Left ventricle myocardium inferior (tissue), 1 donor: ENCODE measurements at places on chromosomes 5 and 9. TPM values are rescaled to one million over a fixed set of nuclear protein-coding genes. Genes with fewer than 3 reads are reported as not detected.

AP3B1 gene
- 22.0 TPM for total RNA-seq

GKAP1 gene
- 22.5 TPM for total RNA-seq

- no peak for DNase-seq
These were observed 48.1 kb downstream of the POC5 start for GRCh38 chr5:75668977-75669689.

DNA sequence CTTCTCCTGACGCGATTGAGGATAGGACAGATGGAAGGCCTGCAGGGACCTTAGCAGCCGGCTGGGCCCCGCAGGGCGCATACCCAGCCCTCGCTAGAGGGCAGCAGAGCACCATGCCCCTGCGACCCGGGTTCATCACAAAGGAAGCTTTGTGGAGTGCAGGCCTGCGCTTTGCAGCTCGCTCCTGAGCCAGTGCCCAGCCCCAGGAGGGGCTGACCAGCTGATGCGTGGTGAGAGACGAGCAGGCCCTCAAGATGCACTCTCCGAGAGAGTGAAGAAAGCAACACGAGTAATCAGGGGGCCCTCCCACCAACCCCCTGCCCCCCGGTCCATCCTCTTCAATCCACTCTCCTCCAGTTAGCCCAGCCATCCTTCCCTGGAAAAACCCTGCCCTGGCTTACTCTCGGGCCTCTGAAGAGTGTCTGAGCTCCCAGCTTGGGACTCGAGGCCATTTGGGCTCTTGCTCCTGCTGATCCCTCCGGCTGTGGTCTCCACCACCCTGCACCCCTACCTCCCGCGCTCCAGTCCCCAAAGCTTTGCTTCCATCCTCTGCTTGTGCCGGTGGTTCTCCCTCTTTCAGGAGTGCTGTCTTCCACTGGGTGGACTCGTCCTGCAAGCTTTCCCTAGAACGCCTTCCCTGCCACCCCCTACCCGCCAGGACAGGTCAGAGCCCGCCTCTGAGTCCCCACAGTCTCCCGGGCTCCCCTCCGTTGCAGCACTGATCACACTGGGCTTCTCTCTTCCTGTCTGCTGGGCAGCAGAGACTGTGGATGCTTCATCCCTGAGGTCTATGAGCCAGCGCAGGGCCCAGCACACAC lies 9.1 kb upstream of the KIF12 start:
- DNase-seq, result peak; percentile 82

C5orf47 gene
- total RNA-seq, result 0.08 TPM

FBXL7 gene
- 27.7 TPM for total RNA-seq

- no peak for DNase-seq
These were observed 32.1 kb downstream of the PROP1 start for GRCh38 chr5:177963966-177964365.

DNA sequence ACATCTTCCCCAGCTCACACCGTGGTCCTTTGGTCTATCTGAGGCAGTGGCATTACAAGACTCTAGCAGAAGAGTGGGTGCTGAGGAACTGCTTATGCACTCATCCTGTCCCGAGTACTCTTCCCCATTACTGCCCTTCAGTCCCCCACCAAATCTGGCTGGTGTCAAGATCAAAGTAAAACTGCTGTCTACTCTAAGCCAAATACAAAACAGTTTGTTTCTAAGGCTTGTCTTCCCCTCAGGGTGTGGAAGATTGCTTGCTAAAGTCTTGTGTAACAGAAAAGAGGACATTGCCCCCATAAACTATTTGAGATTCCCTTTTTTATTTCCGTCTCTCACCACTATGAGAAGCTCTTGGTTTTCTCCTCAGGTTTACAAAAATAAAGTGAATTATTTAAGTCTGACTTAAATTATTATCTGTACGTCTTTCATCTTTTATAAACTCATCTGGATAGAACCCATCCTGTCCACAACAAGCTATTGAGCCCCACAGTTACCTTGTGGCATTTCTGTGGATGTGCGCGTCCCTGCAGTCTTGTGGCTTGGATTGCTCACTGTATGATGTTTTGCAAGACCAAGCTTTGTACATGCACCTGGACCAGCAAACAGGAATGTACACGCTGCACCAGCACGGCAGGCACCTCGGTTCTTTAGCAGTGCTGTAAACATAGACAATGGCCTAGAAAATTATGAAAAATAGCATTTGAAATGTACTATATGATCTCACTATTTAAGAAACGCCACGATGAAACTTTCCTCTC lies 61.0 kb downstream of the CYSTM1 start:
- DNase-seq, result no peak

GRCh38 chr9:132020820-132021510 lies 58.7 kb downstream of the MED27 start:
- DNase-seq, result no peak

DNA sequence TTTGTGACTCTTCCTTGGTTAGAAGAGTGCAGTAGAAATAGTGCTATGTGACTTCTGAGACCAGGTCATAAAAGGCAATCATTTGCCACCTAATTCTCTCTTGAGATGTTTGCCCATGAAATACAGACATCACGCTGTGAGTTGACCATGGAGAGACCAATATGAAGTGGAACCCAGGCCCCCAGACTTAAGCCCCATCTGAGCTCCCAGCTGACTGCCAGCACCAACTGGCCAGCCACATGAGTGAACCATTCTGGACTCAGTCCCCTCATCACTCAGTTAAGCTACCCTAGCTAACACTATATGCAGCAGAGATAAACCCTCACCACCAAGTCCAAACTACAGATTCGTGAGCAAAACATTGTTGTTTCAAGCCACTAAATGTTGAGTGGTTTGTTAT lies 60.7 kb upstream of the NIPBL start:
- no peak for DNase-seq

FAM240B gene
- not detected for total RNA-seq

UGT3A1 gene
- total RNA-seq, result not detected

- no peak for DNase-seq
These were observed 26.3 kb upstream of the TNPO1 start for GRCh38 chr5:72790186-72790585.

GRCh38 chr9:131636593-131636992 lies 91.3 kb downstream of the PRRT1B start:
- DNase-seq, result no peak

DNA sequence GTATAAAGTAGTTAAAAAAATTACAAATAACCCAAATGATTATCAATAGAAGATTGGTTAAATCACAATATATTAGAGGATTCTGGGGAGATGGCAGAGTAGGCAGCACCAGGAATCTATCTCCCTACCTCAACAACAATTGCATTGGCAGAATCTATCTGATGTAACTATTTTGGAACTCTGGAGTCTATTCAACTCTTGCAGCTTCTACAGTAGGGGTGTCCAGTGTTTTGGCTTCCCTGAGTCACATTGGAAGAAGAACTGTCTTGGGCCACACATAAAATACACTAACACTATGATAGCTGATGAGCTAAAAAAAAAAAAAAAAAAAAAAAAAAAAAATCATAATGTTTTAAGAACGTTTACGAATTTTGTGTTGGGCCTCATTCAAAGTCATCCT lies 29.2 kb upstream of the ECM2 start:
- DNase-seq, result no peak

DNA sequence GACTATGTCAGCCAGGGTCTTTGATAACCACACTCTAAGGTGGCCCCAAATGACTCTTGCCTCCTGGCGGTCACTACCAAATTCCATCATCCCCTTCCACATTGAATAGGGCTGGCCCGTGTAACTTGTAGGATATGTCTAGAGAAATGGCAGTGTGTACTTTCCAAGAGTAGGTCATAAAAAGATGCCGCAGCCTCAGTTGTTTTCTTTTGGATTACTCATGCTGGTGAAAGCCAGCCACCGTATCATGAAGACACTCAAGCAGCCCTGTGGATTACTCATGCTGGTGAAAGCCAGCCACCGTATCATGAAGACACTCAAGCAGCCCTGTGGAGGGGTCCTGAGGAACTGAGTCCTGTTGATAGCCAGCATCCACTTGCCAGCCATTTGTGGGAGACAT lies 172.0 kb upstream of the TBC1D2 start:
- no peak for DNase-seq

GRCh38 chr5:107542428-107542827 lies 128.3 kb downstream of the EFNA5 start:
- DNase-seq, result peak; percentile 55

DNA sequence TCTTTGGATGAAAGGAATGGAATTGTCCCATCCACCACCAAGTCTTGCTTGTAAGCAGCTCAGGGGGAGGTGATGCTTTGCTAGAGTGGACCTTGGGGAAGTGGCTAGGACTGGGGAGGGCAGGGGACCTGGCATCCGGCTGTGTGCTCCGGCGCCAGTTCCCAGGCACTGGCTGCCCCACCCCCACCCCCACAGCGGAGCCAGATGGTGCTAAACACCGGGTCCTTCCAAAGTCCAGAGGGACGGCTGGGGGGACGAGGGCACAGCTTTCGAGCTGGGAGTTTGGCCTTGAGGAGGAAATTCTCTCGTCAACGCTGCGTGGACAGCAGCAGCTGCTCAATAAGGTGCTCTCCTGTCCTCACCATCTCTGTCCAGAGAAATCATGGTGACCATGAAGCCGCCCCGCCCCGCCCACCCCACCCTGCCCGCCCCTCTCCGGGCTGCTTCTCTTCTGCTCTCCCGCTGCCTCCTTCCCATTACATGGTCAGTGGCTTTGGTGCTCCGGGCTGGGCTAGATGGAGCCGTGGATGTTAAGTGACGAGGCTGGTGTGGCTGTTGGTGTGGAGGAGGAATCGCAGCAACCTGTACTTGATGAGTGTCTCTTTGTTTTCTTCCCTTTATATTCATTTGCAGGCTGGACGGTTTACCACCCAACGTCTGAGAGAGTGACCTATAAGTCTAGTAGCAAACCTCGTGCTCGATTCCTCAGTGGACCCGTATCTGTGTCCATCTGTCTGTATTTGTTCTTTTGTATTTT lies 115.7 kb downstream of the WNK2 start:
- DNase-seq, result no peak

DNA sequence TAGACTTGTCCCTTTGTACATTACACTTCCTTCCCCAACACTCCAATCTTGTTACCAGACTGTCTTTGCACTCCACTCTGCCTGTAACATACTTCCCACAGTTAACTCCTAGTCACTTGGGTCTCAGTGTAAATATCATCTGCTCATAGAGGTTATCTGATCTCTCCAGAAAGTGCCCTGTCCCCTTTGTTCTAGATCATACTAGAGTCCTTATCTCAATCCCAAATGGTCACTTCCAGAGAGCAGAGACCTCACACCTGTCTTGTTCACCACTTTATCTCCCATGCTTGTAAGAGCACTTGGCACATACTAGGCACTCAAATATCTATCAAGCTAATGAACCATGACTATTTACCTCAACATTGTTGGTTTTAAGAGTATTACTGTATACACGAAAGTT lies 30.4 kb downstream of the SETX start:
- DNase-seq, result no peak

DNA sequence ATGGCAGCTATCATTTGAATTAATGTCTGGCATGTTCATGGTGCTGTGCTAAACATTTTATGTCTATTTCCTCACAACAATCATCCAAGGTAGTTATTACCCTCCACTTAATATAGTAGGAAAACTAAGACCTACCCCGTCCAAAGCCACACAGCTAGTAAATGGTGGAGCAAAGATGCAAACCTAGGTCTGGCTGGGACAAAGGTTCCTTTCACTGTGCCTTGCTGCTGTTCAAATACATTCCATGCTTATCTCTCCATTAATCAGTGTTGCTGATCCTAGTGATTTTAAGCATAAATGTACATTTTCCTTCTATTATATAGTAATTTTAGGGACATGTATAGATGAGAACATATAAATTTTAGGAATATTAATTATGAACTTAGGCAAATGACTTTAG lies 38.7 kb downstream of the CCDC125 start:
- DNase-seq, result no peak

GRCh38 chr5:168227973-168228615 lies 63.4 kb upstream of the WWC1 start:
- DNase-seq, result no peak

CHSY3 gene
- total RNA-seq, result 0.85 TPM

- no peak for DNase-seq
These were observed 28.0 kb downstream of the ADAMTSL1 start for GRCh38 chr9:18501949-18502348.

- no peak for DNase-seq
These were observed 164.3 kb downstream of the SMC2 start for GRCh38 chr9:104258296-104259011.
